ENCODE measurements at places on chromosomes 6 and 20.

DNA sequence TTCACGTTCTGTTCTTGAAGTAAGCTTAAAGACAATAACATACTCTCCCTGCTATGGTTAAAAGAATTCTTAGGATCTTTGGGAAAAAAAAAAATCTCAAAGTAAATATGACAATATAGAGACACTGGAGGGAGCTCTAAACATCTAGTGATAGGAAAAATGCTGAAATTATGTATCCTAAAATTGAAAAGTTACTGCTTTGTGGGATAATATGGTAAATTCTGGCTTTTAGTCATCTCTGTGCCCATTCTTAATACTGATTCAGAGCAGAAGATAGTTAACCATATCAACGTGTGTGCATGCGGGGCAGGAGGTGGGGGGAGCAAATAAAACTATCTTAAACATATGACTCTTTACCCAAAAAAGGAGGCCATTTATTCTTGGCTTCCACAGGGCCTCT is 165.4 kb downstream of the GMPR start:
- DNase-seq, result no peak

DNA sequence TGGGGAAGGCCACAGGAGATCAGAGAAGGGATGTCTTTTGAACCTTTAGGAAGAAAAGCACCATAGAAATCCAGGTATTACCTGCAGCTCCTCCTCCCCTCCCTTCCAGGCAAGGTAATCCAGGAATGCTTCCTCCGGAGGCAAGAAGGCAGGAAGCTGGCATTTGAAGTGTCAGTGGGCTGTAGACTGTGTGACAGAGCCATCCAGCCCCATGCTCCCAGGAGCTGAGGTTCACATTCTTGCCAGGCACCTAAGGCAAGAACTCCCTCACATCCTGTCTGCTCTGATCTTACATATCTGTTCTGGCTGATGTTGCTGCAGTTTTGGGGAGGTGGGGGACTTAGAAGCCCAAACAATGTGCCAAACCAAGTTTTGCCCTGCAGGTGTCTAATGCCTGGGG is 27.8 kb upstream of the SCUBE3 start:
- no peak for DNase-seq

GRCh38 chr20:58481481-58482021 is 33.6 kb downstream of the APCDD1L start:
- no peak for DNase-seq

DNA sequence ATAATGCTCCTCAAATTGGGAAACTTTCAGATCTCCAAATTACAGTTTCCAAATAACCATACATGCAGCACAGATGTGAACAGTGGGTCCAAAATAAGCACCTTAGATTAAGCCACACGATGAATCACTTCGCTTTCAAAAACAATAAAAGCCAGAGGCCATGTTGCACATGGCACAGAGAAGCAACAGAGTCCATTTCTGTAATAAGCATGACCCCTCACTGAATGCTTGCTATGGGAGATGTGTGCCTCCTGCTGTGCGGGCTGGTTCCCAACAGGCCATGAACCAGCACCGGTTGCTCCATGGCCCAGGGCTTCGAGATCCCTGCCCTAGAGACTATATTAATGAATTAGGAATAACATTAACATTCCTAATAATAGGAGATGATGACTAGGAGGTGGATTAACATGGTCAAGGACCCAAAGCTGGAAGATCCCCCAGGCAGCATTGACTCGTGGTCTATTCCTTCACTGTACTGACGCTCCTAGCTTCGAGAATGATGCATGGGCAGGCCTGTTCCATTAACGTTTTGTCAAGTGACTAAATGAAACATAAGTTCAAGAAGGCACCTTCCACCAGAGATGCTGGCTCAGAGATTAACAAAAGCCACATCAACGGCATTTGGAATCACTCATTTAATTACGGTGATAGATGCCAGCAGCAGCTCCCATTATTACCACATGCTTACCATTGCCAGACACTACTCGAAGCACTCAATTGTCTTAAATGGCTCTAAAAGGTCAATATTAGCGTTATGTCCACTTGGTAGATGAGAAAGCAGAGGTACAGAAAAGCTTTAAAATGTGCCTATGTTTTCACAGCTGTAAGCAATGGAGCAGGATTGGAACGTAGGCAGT is 470.6 kb upstream of the AGPAT4 start:
- no peak for DNase-seq

- no peak for DNase-seq
Observed at GRCh38 chr6:106118835-106119431, 32.8 kb downstream of the PRDM1 start.

GRCh38 chr6:17354700-17355403 is 38.5 kb upstream of the CAP2 start:
- DNase-seq, result no peak

GRCh38 chr6:37100745-37101144 is 69.2 kb upstream of the PIM1 start:
- DNase-seq, result no peak

DNA sequence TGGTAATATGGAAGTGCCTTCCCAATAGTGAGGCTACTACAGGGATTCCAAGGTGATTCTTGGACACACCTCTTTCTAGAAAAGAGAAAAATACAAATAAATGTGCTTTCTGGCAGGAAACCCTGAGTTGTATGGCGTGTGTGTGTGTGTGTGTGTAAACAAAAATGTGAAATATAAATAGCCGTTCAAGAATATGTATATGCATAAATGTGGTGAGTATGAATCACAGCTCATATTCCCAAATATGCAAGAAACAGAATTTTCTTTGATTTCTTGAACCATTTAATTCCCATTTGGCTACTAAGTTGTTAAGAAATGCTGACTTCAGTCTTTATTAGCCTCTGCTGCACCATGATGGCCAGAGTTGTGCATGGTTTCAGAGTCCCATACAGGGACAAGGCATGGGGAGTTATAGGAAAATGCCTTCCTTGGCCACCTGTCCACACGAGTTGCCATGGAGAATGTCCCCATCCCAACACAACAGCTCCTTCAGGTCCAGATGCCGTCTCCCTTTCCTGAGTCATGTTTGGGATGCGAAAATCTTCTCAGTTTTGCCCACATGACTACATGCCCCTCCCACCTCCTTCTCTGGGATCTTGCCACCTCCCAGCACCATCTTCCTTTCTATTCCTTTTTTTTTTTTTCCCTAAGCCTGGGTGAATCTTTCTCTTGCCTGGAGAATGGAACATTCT is 312.4 kb upstream of the ECI2 start:
- no peak for DNase-seq

- DNase-seq, result no peak
Observed at GRCh38 chr6:4931530-4932227, 72.2 kb downstream of the RPP40 start.

DNA sequence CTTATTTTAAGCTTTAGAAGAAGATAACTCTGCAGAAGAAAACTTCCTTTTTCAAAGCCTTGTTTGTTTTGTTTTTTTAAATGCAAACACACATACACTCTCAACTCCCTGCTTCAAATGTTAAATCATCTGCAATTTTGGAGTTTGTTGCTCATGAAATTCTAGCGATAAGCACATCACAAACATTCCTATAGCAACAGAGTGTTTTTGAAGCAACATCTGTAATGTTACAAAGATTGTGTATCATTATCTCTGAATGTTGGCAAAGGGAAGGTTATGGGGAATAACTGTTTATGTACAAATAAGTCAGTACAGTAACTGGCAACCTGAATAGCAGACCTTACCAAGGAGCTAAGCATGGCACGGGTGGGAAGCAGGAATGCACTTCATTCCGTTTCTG is 84.8 kb upstream of the MRPS10 start:
- no peak for DNase-seq

- DNase-seq, result no peak
Observed at GRCh38 chr20:1782181-1782580, 113.0 kb upstream of the SIRPA start.

GRCh38 chr20:62489186-62489931 is 13.6 kb upstream of the GATA5 start:
- DNase-seq, result no peak

DNA sequence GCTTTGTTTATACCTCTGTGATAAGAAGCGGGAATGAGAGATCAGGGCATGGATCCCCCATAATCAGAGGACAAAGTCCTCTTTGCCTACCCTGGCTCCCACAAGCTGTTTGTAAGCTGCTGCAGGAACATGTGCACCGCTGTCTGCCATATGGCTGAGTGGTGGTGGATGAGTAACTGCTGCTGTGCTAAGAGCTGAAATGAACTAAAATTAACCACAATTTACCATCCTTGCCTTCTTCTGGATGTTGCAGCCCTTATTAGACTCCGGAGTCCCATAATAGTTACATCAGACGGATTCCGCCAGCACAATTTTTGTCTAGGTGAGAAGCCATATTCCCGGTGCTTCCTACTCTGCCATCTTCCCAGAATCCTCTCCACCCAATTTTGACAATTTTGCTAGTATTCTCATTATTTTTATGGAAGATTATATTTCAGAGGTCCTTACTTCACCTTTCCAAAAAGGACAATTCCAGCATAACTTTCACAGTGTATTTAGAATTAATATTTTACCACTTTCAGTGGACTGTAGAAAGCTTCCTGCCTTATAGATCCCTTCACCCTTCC is 6.0 kb upstream of the CMTR1 start:
- no peak for DNase-seq

DNA sequence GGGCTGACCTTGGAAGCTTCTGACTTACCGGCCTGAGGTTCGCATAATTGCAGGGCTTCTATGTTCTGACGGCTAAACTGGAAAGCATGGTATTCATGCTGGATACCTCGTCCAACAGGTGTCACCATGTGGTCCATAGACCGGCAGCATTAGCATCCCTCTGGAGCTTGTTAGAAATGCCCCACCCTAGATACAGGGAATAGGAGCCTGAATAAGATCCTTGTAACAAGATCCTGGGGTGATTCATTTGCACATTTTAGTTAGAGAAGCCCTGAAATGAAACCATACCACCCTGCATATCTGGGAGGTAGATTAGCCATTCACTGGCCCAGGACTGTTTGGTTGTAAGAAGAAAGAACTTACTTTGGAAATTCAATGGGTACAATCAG is 77.7 kb downstream of the TMEM170B start:
- no peak for DNase-seq

DNA sequence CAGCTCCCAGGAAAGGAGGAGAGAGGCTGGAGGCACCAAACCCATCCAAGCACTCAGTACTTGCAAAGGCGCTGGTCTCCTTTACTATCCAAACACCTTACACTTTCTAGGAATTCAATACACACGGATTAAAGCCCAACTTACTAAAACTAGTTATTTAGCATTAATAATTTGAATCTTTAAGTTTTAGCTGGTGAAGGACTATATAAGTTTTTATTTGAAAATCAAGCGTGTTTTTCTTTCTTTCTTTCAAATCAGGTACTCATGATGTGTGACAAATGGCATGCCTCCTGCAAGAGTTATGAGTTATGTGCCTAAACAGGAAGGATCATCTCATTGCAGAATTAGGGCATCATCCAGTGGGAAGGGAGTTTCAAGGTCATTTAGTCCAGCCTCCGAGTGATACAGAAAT is 263.7 kb downstream of the ADGB start:
- DNase-seq, result no peak

DNA sequence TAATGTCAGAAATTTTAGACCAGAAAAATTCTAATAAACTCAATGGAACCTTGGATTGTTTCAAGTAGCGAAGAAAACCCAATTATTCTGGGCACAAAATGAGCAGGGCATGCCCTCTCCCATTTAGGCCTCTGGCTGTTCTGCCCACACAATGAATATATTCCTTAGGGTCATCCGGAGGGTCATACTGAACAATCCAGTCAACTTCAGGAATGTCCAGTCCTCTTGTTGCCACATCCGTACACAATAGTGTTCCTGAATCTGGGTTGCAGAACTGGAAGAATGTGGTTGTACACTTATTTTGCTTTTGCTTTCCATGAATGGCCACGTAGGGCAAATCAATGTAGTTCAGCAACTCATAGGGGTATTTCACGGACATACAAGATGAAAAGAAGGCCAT is 23.4 kb upstream of the RNF144B start:
- no peak for DNase-seq

GRCh38 chr6:6740595-6740994 is 152.1 kb downstream of the LY86 start:
- DNase-seq, result no peak

DNA sequence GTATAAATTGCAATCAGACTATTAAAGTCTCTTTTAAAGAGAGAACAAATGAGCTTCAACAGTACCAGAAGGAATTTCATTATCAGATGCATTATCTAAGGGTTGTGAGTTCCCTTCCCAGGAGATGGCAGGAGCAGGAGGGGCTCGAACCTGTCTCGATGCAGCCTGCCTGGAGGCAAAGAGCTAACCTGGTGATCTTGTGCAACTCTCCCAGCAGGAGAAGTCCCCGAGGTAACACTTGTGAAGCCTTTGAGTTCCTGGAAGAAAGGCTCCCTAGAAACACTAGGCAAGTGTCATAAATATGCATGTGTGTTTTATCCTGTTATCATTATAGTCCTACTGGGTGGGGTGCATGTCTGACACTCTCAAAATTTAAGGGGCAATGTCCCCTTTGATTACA is 232.2 kb upstream of the ARID1B start:
- no peak for DNase-seq

- no peak for DNase-seq
Observed at GRCh38 chr20:50054626-50055511, 58.1 kb downstream of the UBE2V1 start.

- no peak for DNase-seq
Observed at GRCh38 chr6:110456694-110457093, 19.7 kb downstream of the SLC22A16 start.

DNA sequence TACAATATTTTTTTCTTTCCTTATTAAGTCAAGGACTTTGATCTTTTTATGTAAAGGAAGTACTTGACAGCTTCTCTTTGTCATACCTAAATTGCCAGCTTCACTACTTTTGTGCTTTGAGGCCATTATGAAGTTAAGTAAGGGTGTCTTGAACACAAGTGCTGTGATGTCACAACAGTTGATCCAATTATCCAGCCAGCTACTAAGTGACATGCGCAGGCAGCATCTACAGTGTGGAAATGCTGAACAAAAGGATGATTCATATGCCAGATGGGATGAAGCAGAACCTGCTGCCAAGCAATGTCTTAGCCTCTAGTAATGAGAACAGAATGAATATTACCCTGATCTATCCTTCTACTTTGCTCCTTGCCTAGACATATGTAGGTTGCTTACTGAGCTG is 68.3 kb upstream of the TMEM244 start:
- no peak for DNase-seq

GRCh38 chr6:38673397-38674165 is 29.4 kb downstream of the GLO1 start:
- DNase-seq, result no peak

- no peak for DNase-seq
Observed at GRCh38 chr6:26613689-26614683, 17.2 kb downstream of the ABT1 start.

DNA sequence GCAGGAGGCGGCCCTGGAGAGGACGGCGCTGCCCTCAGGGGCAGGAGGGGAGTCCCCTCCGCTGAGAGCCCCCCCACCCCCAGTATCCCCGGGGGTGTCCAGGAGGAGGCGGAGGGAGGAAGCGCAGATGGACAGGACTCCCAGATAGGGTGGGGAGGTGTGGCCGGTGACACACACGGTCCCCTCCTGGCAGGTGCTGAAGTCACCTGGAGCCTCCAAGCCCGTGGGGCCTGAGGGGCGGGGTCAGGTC is 1.4 kb downstream of the STMN3 start:
- no peak for DNase-seq

- DNase-seq, result no peak
Observed at GRCh38 chr20:55375920-55376319, 629.4 kb downstream of the CBLN4 start.

Data from GM19239 (cell line).